CD4-positive, alpha-beta T cell treated with Interleukin-17A for 4 hours (primary cell): ENCODE measurements at places on chromosomes 1 and 21.

DNA sequence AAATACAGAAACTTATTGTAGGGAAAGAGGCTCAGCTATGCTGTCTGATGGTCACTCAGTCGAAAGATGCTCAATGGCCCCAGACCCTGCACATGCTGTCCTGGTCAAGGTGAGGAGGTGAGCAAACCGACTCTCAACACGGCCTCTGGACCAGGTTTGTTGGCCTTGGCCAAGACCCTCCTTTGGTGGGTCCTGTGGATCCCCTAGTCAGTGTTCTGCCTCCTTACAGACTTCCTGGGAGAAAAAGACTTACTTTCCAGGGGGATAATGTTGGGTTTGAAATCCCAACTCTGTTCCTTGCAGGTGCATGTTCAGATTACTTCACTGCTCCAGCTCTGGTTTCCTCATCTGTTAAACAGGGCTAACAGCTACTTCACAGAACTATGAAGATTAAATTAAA, 53.8 kb downstream of the FAM78B start:
- DNase-seq = no peak

DNA sequence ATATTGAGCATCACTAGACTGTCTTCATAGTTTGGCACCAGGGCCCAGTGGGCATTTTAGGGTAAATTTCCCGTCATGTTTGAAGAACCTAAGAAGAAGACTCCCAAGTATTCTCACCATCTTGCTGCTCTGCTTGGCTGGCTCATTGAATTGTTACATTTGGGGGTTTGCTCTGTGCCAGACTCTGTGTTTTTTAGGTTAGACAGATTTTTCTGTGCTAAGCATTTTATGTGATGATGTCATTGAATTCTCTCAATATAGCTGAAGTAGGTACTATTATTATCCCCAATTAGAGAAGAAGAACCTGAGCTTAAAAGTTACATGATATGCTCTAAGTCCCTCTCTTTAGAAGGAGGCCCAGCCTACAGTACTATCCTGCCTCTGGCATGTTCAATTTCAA, 28.0 kb upstream of the DNASE2B start:
- DNase-seq = no peak

DNA sequence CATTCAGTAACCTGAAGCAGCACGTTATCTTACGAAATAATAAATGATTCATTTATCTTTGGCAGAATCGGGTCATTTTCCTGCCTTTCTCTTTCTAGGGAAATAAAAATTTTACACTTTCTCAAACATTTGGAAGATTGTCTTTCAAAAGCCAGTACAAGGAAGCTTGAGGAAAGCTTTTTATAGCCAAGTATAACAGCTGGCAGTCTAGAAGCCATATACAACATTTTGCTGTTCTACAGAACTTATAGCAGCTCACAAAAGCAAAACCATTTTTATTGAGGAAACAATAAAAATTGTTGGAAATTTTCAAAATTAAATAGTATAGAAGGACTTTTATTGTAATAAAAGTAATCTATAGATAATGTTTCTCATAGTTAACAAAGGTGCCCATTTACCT, 448.6 kb downstream of the SMYD3 start:
- DNase-seq = no peak

DNA sequence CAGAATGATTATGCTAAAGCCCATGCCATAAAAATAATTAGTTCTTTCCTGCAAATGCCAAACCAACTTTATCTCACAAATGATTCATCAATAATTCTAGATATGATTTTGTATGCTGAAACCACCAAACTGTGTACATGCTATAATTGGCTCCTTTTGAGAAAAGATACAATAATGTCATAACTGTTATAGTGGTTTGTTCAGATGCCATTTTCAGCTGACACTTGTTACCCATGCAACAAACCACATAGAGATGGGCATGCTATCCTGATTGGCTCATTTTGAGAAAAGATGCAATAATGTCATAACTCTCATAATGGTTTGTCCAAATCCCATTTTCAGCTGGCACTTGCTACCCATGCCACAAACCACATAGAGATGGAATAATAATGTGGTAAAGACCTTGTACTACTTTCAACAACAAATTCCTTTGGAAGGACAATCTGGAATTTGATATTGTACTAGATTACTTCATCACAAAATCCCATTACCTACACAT, 283.8 kb downstream of the TPR start:
- no peak for DNase-seq

GRCh38 chr1:241716915-241717656, 65.0 kb downstream of the WDR64 start:
- peak; percentile 28 for DNase-seq

GRCh38 chr1:220655509-220655908, 34.7 kb upstream of the C1orf115 start:
- DNase-seq = no peak

- no peak for DNase-seq
Observed at GRCh38 chr1:18798946-18799345, 60.5 kb downstream of the TAS1R2 start.

- no peak for DNase-seq
Observed at GRCh38 chr1:227356620-227357146, 38.4 kb upstream of the CDC42BPA start.

DNA sequence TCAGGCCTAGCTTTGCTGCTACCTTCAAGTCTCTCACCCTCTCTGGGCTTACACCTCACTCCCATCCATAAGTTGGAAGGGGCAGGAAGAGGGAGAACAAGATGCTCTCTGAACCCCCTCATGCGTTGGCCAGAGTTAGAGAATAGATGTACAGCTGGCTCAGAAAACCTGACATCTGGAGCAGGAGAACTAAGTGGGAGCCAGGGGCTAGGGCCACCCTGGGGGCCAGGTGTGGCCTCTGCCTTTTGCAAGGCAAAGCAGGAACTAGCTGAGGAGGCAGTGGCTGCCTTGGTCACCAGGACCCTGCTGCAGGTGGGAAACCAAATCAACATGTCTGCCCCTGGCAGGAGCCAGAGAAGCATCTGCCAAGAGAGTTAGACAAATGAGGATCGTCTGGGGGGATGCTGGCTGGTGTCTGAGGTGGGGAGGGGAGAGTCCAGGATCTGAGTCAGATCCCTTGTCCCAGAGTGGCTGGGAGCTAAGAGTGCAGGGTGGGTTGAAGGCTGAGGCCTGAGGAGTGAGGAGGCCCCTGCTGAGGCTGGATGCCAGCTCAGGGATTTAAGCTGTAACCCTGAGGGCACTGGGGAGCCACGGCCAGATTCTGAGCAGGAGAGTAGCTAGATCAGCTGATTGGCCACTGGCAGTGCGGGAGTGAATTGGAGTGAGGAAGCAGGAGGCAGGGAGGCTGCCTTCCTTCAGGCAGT, 115.0 kb downstream of the EPHB2 start:
- DNase-seq = no peak

DNA sequence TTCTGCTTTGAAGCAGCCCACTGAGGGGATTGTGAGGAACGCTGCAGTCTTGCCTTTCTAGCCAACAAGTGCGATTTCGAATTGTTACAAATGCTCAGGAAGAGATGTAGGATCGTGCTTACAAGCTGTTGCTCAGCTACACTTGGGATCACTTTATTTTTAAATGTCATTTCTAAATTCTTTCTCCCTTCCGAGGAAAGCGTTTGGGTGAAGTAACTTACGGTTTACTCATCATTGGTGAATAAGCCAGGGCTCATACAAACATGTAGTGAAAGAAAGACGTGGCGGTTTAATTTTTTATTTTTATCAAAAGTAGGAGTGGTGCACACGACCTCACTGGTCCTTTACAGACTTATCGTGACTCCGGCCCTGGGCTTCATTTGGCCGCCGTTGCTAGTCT, 386.6 kb downstream of the KIF26B start:
- DNase-seq = no peak

DNA sequence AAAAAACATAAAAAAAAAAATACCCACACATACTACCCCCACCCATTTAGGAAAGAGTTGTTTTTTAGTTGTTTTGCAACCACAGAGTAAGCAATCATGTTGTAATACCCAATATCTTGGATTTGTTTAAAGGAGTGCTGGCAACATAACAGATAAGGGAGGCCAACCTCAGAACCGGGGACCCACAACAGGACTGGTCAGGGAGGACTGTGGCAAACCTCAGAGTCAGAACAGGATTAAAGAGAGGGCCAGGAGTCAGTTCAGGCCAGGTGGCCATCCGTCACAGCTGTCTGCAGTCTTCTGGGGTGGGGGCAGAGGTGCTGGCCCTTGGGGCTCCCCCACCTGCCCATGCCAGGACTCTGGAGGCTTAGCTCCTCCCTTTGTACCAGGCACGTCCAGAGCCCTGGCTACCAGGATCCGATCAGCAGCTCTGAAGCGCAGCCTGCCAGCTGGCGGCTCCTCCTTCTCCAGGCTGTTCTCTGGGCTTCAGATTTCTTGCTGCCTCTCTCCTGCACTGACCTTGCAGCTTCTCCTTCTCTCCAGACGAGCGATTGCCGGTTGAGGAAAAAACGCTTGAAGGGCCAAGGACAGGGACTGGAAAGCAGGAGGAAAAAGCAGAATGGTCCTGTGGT, 7.9 kb downstream of the H6PD start:
- no peak for DNase-seq

DNA sequence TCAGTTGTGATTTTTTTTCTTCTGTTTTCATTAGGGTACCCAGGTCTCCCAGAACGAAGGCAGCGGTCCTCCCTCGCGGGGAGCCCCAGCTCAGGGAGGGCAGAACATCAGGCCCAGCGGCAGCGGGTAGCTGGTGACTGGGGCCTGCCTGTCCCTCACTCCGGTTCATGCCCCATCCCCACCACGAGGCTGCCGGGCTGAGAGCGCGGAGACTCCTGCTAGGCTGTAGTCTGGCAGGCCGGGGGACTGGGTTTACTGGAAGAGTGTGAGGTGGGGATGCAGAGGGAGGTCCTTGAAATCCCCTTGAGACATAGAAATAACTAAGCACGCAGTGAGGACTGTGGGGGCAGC, 10.5 kb downstream of the BRINP2 start:
- no peak for DNase-seq

DNA sequence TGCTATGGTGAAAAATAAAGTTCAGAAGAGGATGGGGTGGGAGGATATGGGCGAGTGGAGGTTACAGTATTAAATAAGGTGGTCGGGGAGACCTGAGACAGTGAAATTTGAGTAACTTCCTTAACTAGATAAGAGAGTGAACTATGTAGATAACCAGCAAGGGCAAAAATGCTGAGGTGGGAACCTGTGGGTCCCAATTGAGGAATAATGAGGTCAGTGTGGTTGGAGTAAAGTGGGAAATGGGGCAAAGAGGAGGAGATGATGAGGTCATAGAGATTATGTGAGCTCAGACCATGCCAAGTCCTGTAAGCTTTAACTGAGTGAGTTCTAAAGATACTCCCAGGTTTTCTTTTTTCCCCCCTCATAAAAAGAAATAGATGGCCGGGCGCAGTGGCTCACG, 614.6 kb upstream of the PLXNA2 start:
- no peak for DNase-seq
